ENCODE measurements at places on chromosomes 3 and 15. TPM values are rescaled to one million over a fixed set of nuclear protein-coding genes. Genes with fewer than 3 reads are reported as not detected.

GOLGA6D gene
- not detected for total RNA-seq

P3H2 gene
- 60.2 TPM for total RNA-seq

MEIS2 gene
- total RNA-seq, result 10.3 TPM

SERINC4 gene
- not detected for total RNA-seq

DNA sequence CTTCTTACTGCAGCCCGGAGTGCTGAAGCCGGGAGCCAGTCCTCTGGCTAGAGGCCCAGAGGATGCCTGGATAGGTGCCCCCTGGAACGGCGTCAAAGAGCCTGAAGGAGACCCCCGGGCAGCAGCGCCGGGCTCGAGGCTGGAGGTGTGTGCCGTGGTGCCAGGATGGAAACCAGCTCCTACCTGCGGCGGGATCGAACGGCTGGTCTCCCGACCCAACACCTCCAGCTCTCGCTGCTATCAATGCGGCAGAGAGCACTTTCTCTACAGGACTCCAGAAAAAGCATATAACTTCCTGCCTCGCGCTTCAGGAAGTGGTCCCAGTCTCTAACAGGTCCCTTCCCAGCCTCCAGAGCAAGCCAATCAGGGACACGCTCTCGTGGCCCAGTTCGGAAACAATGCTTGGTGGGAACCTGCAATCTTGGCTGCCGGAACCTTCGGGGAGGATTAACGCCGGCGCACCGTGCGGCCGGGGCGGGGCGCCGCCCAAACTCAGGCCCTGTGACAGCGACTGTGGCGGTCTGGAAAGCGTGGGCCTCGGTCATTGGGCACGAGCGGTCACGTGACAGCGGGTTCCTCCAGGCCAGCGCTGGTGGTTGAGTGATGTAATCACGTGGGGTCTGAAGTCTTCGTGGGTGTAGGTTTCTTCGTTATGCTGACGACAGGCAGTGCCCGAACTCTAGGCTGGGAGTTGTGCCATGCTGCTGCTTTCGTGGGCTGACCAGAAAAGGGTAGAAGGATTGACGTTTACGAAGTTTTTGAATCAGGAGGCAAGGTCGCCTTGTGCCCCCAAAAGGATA is at the start of gene SLC33A1:
TSS of gene SLC33A1 (minus strand) at position 287 of the 800 bp plus-strand sequence. CDS start 430 bp downstream, outside the sequence.
- peak; percentile 99 for DNase-seq

- DNase-seq, result no peak
These were observed 27.3 kb upstream of the RAD18 start for GRCh38 chr3:8990266-8991215.

- no peak for DNase-seq
These were observed 17.4 kb downstream of the SLC35A5 start for GRCh38 chr3:112579232-112579631.

All from MCF 10A (cell line).